Spinal cord (tissue), 10 donors: ENCODE measurements at places on chromosomes 1 and 21. TPM values are rescaled to one million over a fixed set of nuclear protein-coding genes. Genes with fewer than 3 reads are reported as not detected.

DNA sequence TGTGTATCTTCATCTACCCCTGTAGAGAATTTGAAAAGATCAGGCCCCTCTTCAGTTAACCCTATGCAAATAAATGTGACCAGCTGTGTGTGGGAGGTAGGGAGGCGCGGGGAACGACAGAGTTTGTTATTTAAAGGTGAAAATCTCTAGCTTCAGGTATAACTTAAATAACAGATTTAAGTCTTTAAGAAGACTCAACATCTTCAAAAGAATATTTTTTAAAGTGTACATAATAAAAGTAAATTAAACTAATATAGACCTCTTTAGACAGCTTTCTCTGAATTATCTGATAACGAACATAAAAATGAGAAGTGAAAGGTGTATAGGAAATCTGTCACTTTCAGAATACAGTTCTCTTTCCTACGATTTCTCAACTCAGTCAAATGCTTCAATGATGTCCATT is 16.0 kb downstream of the ANGPTL3 start:
- H3K4me3 ChIP-seq: no peak overlapping the region
- no peaks in the 10 kb centered on the region for H3K27me3 ChIP-seq
- no peaks in the 10 kb centered on the region for H3K36me3 ChIP-seq
- H3K4me1 ChIP-seq: no peaks in the 10 kb centered on the region

DNA sequence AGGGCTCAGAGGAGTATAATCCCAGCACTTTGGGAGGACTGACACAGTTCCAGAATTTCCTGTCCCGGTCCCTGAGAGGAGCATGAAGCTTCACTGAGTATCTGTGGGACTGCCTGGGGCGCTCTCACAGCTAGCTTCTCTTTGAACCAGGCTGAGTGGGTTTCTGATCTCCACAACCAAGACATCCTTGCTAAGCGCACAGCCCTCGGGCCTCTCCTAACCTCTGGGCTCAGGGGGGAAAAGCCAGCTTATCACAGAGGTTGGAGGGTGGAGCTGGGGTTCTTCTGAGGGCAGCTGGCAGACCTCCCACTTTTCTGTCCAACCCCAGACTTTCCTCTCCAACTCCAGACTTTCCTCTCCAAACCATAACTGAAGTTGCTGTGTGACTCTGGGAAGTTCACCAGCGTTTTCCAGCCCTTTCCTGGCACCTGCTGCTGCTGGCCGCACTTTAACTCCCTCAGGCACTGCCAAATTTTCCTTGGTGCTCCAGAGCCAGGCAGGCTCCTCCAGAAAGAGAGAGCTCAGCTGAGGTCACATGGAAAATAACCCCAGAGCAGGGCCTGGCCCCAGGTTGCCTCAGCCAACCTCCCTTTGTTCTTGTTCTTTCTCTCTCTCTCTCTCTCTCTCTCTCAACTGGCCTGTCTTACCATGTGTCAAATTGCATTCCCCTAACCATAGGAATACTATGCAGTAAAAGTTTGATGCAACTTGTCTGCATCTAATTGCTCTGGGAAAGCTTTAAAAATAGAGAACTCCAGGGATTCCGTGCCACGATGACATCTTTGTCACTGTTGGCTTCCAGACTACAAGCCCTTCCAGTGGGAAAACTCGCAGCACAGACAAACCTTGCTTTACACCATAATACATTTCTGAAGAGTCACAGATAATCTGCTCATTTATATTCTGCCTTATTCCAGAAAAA is 49.5 kb downstream of the OLFML2B start:
- no peak for DNase-seq
- H3K27ac ChIP-seq: peak overlapping the region; percentile 58
- H3K36me3 ChIP-seq: peaks cover 4% of the 10 kb centered on the region
- peaks cover 32% of the 10 kb centered on the region for H3K4me1 ChIP-seq
- no peaks in the 10 kb centered on the region for H3K27me3 ChIP-seq

DNA sequence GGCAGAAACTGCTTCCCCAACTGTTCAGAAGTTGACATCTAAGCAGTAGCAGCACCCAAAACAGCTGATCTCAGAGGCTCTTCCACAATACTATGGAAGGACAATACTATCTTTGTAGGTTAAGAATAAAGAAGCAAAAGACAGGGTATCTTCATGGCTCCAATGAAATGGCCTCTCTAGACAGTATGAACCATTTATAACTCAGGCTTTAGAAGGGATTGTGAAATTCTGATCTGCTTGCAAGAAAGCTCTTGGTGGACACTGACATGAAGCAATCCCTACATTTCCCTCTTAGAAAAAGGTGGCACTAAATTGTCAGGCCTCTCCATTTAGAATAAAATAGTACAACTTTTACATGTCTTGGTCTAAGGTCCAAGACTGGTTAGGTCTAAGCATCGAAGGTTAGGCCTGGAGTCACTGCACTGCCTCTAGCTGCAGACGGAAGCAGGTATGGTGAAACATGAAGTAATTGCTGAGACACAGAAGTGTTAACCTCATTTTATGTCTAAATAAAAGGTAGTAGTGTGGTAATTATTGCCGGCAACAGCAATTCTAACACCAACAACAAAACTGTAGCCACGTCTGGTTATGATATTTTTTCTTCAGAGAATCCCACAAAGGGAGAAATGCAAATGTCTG is 50.6 kb upstream of the HP1BP3 start:
- H3K27ac ChIP-seq: no peak overlapping the region
- no peaks in the 10 kb centered on the region for H3K4me1 ChIP-seq
- peaks cover 23% of the 10 kb centered on the region for H3K36me3 ChIP-seq
- no peak overlapping the region for H3K4me3 ChIP-seq

The FCAMR gene
- 0.12 TPM for polyA plus RNA-seq

GRCh38 chr1:174352117-174352516 is 95.6 kb upstream of the GPR52 start:
- H3K4me1 ChIP-seq: no peaks in the 10 kb centered on the region
- H3K27me3 ChIP-seq: no peaks in the 10 kb centered on the region
- H3K27ac ChIP-seq: no peak overlapping the region
- H3K36me3 ChIP-seq: no peaks in the 10 kb centered on the region
- DNase-seq: no peak
- H3K4me3 ChIP-seq: no peak overlapping the region

DNA sequence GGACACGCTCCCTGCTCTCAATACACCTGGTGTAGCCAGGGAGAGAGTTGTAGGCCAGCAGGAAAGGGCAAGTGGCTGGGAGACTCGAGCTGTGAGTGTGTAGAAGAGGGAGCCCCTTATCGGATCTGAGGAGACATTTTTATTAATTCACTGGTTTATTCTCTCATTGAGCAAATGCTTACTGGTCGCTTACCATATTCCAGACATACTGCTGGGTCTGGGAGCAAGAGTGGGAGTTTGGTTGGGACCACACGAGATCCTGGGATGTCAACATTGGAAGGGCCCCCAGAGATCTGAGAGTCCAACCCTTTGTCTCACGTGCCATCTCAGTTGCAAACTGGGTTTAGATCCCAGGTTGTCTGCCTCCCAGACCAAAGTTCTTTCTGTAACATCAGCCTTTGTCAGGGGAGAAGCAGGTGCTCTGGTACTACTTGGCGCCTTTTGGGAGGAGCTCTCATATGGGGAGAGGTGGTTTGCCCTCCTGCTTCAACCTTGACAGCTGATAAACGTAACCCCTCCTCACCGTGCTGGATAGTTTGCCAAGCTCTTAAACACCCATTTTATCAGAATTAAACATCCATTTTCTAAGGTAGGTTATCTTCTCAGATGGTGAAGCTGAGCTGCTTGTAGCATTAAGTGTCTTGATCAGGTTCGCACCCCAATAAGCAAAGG is 742 bp downstream of the TMEM222 start:
- H3K36me3 ChIP-seq: peaks cover 18% of the 10 kb centered on the region
- DNase-seq: no peak
- H3K27ac ChIP-seq: peak overlapping the region; percentile 80
- peaks cover 18% of the 10 kb centered on the region for H3K4me1 ChIP-seq
- H3K27me3 ChIP-seq: no peaks in the 10 kb centered on the region

The KIAA1614 gene
- polyA plus RNA-seq: 4.3 TPM

GRCh38 chr1:155962599-155963211 is 15.6 kb downstream of the ARHGEF2 start:
- no peaks in the 10 kb centered on the region for H3K27me3 ChIP-seq
- H3K27ac ChIP-seq: no peak overlapping the region
- H3K4me3 ChIP-seq: no peak overlapping the region
- H3K4me1 ChIP-seq: peaks cover 32% of the 10 kb centered on the region

The AGMAT gene
- polyA plus RNA-seq: 1.9 TPM

The GBP1 gene
- 1.0 TPM for polyA plus RNA-seq

- no peak overlapping the region for H3K4me3 ChIP-seq
- H3K4me1 ChIP-seq: peaks cover 5% of the 10 kb centered on the region
- no peaks in the 10 kb centered on the region for H3K36me3 ChIP-seq
- DNase-seq: no peak
Observed at GRCh38 chr1:209685821-209686220, 10.6 kb downstream of the G0S2 start.

The MFAP2 gene
- 55.4 TPM for polyA plus RNA-seq

DNA sequence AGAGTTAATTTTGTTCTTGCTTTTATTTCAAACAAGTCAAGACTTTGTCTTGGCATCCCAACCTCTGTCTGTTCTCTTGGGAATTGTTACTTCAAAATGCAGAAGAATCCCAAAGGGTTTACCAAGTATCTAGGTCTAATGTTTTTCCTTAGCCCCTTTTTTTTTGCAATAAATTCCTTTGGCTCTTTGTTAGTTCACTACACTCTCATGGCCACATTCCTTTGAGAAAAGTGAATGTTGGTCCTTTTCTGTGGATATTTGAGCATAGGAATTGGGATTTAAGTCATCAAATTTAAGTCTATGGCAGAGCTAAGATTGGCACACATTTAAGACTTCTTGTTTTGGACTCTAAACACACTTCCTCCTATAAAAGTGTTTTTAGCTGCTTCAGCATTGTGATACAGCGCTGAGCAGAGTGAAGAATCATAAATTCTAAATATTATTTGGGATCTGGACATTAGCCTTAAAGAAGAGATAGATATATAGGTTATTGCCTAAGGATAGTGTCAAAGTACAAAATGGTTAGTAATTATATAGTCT is 1.9 kb downstream of the BTF3L4 start:
- DNase-seq: no peak
- no peak overlapping the region for H3K4me3 ChIP-seq
- H3K4me1 ChIP-seq: peaks cover 8% of the 10 kb centered on the region
- H3K36me3 ChIP-seq: peaks cover 20% of the 10 kb centered on the region
- H3K27ac ChIP-seq: no peak overlapping the region

DNA sequence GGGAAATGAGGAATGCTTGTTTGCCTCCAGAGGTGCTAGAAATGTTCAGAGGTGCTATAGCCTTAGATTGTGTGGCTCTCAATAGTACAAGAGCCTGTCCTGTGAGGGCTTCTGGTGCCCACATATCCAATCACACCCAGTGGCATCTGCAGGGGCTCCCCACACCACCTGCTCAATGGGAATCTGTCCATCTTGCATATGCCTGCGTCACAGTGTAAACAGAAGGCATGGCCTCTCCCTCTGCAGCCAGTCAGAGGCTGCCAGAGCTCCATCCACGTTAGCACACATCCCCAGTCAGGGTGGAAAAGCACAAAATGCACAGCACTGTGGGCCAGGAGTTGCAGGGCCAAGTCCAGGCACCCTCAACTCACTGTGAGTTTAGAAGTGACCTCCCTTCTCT is 113.6 kb upstream of the GRIK3 start:
- H3K27me3 ChIP-seq: peaks cover 5% of the 10 kb centered on the region
- H3K27ac ChIP-seq: no peak overlapping the region
- DNase-seq: no peak
- no peak overlapping the region for H3K4me3 ChIP-seq

The LMOD1 gene
- polyA plus RNA-seq: 3.5 TPM

- no peaks in the 10 kb centered on the region for H3K36me3 ChIP-seq
- H3K4me3 ChIP-seq: no peak overlapping the region
- no peaks in the 10 kb centered on the region for H3K4me1 ChIP-seq
- DNase-seq: no peak
- no peak overlapping the region for H3K27ac ChIP-seq
Observed at GRCh38 chr1:199041173-199041914, 402.5 kb downstream of the PTPRC start.

GRCh38 chr1:221032204-221032585 is 153.0 kb downstream of the HLX start:
- H3K4me1 ChIP-seq: no peaks in the 10 kb centered on the region
- DNase-seq: no peak
- H3K27ac ChIP-seq: no peak overlapping the region
- H3K4me3 ChIP-seq: no peak overlapping the region
- no peaks in the 10 kb centered on the region for H3K27me3 ChIP-seq
- no peaks in the 10 kb centered on the region for H3K36me3 ChIP-seq

DNA sequence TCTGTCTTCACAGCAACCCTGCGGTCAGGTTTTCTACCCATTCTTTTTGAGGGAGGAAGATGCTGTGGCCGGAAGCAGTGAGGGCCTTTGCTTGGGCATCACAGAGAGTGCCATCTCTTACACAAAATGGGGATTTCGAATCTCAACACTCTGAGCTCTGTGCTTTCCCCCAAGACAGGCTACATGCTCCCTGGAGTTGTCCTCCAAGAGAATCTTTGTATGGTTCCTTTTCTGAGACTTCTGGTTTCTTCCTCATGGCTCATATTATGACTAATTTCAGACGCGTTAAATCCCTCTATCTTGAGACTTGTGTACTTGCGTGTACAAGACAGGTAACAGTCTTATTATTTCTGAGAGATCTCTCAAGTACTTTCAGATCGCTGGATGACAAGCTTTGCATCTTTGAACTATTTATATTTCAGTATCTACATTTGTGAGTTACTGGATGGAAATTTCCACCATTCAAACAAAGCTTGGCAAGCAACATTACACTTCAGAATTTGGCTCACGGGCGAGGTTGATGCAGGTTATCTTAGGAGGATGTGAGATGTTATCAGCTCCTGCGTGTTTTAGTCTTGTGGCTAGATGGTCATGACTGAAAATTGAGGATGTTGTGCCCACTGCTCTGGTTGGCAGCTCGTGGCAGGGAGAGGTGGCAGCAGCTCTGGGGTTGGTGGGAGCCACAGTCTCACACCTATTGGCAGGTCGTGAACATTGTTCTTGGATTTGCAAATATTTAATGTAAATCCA is 19.4 kb downstream of the ABCG1 start:
- no peak overlapping the region for H3K27ac ChIP-seq
- H3K4me1 ChIP-seq: peaks cover 35% of the 10 kb centered on the region
- H3K36me3 ChIP-seq: no peaks in the 10 kb centered on the region
- no peak for DNase-seq

DNA sequence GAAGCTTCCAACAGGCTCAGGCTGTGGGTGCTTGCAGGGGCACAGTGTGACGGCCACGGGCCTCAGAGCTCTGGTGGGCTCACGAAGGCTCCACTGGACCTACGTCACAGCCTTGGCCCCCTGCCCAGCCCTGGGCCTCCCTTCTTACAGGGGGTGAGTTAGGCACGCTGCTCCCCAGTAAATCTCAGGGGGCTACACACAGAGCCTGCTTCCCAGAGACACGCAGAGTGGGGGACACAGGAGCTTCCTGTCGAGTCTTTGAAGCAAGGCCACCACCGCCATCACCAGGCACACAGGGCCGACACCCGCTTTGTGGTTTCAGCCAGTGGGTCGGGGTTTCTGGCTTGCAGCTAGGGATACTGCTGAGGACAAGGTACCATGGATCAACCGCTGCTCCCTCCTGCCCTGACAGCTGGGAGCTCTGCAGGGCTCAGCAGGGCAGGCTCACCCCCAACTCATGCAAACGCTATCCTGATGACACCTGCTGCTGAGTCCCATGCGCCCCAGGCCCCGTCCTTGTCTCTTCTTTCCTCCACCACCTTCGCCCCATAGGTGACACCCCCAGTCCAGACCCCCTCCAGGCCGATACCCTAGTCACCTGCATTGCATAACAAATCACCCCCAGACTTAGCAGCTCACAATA is 5.5 kb upstream of the CFAP410 start:
- H3K27ac ChIP-seq: no peak overlapping the region
- no peak for DNase-seq
- peaks cover 7% of the 10 kb centered on the region for H3K27me3 ChIP-seq
- H3K4me1 ChIP-seq: peaks cover 6% of the 10 kb centered on the region
- no peak overlapping the region for H3K4me3 ChIP-seq
- H3K36me3 ChIP-seq: no peaks in the 10 kb centered on the region
